ENCODE measurements at places on chromosomes 2 and 18. TPM values are rescaled to one million over a fixed set of nuclear protein-coding genes. Genes with fewer than 3 reads are reported as not detected.

The GALNT3 gene
- total RNA-seq = 0.23 TPM

The LYG1 gene
- 0.47 TPM for total RNA-seq

The RSAD2 gene
- total RNA-seq = 5.0 TPM

The CREG2 gene
- not detected for total RNA-seq

The FBXO15 gene
- total RNA-seq = not detected

The PMAIP1 gene
- 0.35 TPM for total RNA-seq

The CHRNA1 gene
- total RNA-seq = 1.3 TPM

The C2orf80 gene
- not detected for total RNA-seq

The EFEMP1 gene
- total RNA-seq = 22.1 TPM

The GNLY gene
- 0.57 TPM for total RNA-seq

The ALPI gene
- not detected for total RNA-seq

The IL1RL1 gene
- total RNA-seq = 1.0 TPM

The HTRA2 gene
- 23.5 TPM for total RNA-seq
